Liver (tissue), 10 donors: ENCODE measurements at places on chromosomes 4 and X. TPM values are rescaled to one million over a fixed set of nuclear protein-coding genes. Genes with fewer than 3 reads are reported as not detected.

DNA sequence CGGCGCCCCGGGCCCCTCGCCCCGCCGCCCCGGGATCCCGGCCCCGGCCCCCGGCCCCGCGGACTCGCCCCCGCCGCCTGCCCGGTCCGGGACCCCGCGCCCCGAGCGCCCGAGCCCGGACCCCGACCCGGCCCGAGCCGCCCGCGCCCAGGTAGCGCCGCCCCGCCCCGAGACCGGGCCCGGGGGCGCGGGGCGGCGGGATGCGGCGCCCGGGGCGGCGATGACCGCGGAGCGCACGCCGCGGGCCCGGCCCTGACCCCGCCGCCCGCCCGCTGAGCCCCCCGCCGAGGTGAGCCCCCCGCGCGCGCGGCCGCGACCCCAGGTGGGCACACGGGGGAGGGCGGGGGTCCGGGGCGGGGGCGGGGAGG, 224 bp downstream of the FGFRL1 start:
- H3K4me1 ChIP-seq = peaks cover 35% of the 10 kb centered on the region
- no peak overlapping the region for H3K27ac ChIP-seq
- no peaks in the 10 kb centered on the region for H3K27me3 ChIP-seq
- DNase-seq = no peak

PAK3 gene
- 0.79 TPM for total RNA-seq

DNA sequence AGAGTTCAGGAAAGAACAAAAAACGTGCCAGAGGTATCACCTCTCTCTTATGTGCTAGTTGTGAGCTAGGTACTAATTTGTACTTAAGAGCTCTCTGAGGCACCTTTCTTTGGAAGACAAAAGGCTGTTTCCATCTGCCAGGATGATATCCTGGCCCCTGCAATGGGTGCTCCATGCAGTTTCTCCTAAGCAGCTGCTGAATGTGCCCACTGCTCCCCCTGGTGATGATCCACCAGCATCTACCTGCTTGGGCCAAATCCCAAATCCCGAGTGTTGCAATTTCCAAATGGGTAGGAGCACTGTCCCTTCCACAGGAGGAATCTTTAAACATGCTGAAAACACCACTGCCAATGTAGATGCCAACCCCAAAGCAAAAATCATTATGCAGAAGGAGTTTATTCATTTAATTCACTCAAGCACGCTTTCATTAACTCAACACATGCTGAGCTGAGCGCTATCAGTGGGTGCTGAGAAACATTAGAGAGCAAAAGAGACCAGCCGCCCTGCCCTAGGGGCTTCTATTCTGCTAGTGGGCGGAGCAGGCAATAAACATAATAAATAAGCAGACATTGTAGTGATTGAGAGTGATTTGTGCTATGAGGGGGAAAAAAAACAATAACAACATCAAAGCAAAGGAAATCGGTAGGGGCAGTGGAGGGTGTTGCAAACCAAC, 69.6 kb upstream of the C4orf50 start:
- H3K27me3 ChIP-seq = no peaks in the 10 kb centered on the region
- H3K4me1 ChIP-seq = no peaks in the 10 kb centered on the region
- H3K36me3 ChIP-seq = no peaks in the 10 kb centered on the region
- DNase-seq = no peak
- H3K27ac ChIP-seq = no peak overlapping the region

PNMA5 gene
- total RNA-seq = 0.09 TPM

STK26 gene
- 3.3 TPM for total RNA-seq

GPR82 gene
- total RNA-seq = 0.67 TPM

DNA sequence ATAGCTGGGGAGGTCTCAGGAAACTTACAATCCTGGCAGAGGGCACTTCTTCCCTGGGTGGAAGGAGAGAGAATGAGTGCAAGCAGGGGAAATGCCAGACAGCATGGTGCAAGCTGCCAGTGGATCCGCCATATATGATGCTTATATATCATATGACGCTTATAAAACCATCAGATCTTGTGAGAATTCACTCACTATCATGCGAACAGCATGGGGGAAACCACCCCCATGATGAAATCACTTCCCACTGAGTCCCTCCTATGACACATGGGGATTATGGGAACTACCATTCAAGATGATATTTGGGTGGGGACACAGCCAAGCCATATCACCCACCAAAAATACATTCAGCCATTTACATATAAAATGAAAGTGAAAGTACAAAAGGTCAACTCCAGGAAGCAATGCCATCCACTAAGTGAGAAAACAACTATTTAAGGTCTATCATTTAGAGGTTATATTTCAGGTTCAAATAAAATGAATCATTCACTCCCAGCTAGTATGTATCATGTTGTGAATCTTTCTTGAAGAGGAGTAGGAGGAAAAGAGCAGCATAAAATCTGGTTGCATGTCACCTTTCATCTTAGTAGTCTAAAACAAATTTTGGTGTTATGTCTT, 20.3 kb upstream of the DYNLT3 start:
- H3K27ac ChIP-seq = peak overlapping the region; percentile 50
- H3K27me3 ChIP-seq = no peaks in the 10 kb centered on the region
- no peak for DNase-seq
- no peak overlapping the region for H3K4me3 ChIP-seq
- no peaks in the 10 kb centered on the region for H3K36me3 ChIP-seq
- H3K4me1 ChIP-seq = no peaks in the 10 kb centered on the region

ASB11 gene
- not detected for total RNA-seq

ODAM gene
- 0.28 TPM for total RNA-seq

KLHL4 gene
- total RNA-seq = 0.70 TPM
